Activated naive CD4-positive, alpha-beta T cell (primary cell): ENCODE measurements at places on chromosomes 4 and X.
A peak's percentile ranks its signal among the peaks of the same experiment; 100 is the strongest.

DNA sequence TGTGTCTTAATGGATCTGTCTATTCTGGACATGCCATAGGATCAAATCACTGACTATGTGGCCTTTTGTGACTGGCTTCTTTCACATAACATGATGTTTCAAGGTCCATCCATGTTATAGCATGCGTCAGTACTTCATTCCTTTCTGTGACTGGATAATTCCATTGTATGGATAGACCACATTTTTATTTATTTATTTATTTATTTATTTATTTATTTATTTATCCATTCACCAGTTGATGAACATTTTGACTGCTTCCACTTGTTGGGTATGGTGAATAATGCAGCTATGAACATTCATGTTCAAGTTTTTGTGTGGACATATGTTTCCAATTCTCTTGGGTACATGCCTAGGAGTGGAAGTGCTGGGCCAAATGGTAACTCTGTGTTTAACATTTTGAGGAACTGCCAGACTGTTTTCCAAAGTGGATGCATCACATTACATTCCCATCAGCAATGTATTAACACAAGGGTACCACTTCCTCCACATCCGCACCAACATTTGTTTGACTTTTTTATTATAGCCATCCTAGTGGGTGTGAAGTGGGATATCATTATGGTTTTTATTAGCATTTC, 14.0 kb downstream of the RTL5 start:
- no peak for DNase-seq

- DNase-seq, result no peak
Observed at GRCh38 chrX:15576019-15576418, 24.7 kb downstream of the ACE2 start.

- no peak for DNase-seq
Observed at GRCh38 chrX:9538544-9539045, 73.7 kb downstream of the TBL1X start.

DNA sequence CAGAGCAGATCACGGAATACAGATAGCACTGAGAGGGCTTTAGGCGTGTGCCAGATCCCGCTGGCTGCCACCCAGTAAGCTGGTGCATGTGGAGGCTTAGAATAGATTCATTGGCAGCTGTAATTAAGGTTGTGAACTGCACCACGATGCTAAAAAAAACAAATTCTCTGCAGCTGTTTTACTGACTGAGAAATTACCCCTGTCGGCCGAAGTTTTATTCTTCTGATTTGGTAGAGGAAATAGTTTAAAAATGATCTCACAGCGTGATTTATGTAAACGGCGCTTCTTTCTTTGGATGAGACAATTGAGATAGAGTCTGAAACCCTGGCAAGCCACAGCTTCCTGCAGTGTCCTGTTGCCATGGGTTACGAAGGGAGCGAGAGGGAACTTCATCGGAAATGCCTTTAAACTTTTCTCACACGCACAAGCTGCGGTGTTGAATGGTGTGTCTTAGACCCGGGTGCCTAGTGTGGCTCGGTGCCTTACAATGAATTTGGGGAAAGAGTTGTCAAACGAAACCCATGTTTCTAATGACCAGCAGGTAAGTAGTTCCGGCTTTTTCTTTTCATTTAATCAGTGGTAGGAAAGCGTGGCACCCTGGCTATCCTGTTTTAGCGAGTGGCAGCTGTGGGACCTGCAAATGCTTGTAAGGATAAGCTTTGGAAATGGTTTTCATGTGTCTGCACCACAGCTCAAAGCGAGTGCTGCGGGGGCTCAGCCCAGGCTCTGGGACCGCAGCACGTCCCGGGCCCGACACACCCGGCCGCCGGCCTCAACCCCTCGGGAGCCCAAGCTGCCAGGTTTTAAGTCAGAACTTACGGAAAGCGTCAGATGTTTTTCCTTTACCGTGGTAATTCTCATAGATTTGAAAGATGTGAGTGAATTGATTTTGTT, 71.7 kb upstream of the HGFAC start:
- no peak for DNase-seq

DNA sequence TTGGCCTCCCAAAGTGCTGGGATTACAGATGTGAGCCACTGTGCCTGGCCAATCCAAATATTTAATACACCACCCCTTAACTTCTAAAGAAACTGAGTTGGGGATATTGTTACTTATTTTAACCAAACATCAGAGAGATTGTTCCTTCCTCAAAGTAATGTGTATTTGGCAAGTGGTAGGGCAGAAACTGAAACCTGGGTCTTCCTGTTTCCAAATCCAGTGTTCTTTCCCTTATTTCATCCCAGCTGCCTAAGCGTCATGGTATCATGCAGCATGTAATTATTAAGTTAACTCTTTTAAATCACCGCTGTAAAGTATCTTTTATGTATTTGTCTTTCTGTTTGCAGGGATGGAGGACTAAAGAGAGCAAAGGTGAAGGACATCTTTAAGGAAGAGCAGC, 68.4 kb downstream of the GPAT3 start:
- DNase-seq, result no peak

GRCh38 chrX:45261005-45261404, 60.3 kb upstream of the DIPK2B start:
- no peak for DNase-seq

DNA sequence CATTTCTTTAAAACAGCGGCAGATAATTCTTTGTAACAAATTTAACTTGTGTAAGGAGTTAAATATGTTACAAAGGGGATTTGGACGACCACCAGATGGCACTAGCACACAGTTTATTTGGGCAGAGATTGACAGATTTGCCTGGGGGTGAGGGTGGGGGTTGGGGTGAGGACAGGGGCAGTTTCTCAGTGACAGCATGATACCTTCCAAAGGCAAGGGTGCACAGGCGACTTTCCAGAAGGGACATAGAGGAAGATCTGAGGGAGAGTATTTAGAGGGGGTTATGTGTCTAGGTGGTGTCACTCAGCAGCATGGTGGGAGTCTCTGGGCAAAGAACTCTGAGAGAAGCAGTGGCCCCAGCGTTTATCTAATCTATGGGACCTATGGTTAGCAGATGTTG, 9.6 kb upstream of the TMA16 start:
- DNase-seq, result peak; percentile 22

DNA sequence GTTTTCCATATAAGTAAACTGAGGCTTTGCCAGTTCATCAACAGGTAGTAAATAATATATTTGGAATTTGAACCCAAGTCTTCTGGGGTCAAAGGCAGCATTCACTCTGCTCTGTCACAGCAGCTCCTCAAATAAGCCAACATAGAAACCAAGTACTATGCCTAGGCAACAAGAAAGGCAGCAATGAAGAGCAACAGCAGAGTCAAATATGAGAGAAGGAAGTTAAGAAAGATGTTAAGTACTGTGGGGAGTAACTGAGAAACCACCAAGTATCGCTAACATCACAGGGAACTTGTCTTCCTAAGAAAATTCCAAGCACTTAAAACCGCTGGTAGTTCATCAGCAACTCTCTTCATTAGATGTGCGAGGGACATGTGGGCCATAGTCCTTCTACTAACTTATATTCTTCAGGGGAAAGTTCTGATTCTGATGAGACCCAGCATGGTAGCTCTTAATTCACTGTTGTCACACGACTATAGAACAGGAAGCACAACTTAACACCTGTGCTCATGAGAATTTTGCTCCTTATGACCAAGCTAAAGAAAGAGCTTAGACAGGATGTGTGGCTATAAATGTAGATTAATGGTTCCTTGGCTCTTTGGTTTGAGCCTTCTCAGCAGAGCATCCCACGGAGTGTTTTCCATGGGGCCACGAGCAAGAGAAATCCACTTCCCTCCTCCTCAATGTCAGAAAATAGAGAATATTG, 107.8 kb downstream of the AR start:
- DNase-seq, result no peak

DNA sequence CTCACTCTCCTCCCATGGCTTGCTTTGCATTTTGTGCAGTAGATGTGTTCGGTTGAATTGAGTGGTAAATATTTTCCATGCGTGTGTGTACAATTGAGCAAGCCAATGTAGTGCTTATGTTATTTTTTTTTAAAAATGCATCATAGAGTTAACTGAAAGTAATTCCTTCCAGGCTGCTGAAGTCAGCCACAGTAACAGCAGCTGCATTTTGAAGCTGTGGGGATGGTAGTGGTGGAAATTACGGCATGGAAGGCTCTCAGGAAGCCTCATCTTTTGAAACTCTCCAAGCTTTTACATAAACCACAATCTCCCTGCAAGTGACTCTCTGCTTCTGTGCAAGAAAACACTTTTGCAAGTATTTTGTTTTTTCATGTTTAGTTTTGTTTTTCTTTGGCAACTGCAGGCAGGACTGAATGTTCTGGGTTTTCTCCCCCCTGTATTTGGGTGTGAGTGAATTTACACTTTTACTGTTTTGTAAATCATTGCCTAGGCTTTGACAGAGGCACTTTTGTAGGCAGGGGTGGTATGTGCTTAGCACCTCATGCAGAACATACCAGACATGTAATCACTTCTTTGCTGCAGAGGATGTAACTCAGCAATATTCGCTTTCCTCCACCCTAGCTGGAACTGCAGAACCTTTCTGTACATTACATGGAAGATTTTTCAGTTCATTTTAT, 56.2 kb downstream of the LRRC66 start:
- DNase-seq, result no peak

- DNase-seq, result no peak
Observed at GRCh38 chrX:21747558-21747957, 10.4 kb downstream of the SMPX start.

- DNase-seq, result no peak
Observed at GRCh38 chr4:75545526-75545925, 10.3 kb upstream of the ODAPH start.
